ENCODE measurements at places on chromosomes 7 and 10.

GRCh38 chr10:130022086-130022485 is 58.0 kb upstream of the EBF3 start:
- DNase-seq, result no peak

DNA sequence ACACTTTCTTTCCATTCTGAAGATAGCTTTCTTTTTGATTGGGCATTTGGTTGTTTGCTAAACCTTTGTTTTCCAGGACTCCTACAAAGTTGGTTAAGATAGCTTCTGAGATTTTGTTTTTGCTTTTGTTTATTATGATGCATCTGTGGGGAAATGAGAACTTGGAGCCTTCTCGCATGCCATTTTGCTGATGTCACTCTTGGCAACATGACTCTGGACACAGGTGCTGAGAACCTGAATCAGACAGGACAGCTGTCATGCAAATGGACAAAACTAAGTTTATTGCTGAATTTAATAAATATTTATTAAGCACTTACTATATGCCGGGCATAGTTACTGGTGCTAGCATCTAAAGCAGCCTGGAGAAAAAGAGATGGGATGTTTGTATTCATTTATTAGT is 274.1 kb downstream of the ZEB1 start:
- DNase-seq, result no peak

DNA sequence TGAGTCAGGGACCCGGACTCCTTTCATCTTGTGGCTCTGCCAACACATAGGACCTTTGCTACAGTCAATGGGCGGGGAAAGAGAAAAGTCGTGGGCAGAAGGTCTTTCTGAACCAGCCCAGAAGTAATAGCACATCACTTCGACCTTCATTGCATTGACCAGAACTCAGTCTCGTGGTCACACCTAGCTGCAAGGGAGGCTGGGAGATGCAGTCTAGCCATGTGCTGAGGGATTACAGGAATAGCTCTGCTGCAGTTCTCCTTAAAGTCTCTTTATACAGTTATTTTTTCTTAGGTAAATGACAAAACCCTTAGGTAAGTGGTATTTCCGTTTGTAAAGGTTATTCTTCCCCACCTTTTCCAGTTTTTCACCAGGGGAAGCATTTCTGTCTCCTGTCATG is 25.4 kb downstream of the WIPF3 start:
- DNase-seq, result no peak

GRCh38 chr7:23021596-23021995 is 7.7 kb upstream of the HYCC1 start:
- DNase-seq, result no peak

GRCh38 chr10:29245476-29245875 is 43.4 kb upstream of the LYZL1 start:
- no peak for DNase-seq

- DNase-seq, result no peak
These were observed 60.8 kb downstream of the GDI2 start for GRCh38 chr10:5752301-5752871.

- no peak for DNase-seq
These were observed 4.3 kb downstream of the NOC3L start for GRCh38 chr10:94358480-94358879.
